ENCODE measurements at places on chromosomes 7 and 10. TPM values are rescaled to one million over a fixed set of nuclear protein-coding genes. Genes with fewer than 3 reads are reported as not detected.

Gene PTN
- total RNA-seq: 0.27 TPM

Gene CALCR
- total RNA-seq: not detected

Gene CREB5
- total RNA-seq: 5.9 TPM

Gene CTAGE8
- total RNA-seq: not detected

Gene NME8
- total RNA-seq: not detected

Gene ZMIZ2
- total RNA-seq: 19.8 TPM

Data from thoracic aorta endothelial cell (primary cell).